ENCODE measurements at places on chromosomes 11 and 22. TPM values are rescaled to one million over a fixed set of nuclear protein-coding genes. Genes with fewer than 3 reads are reported as not detected.

SERPING1 gene
- 55.8 TPM for total RNA-seq

APOL1 gene
- 16.7 TPM for total RNA-seq

TREH gene
- total RNA-seq = not detected

ANO9 gene
- total RNA-seq = not detected

DNA sequence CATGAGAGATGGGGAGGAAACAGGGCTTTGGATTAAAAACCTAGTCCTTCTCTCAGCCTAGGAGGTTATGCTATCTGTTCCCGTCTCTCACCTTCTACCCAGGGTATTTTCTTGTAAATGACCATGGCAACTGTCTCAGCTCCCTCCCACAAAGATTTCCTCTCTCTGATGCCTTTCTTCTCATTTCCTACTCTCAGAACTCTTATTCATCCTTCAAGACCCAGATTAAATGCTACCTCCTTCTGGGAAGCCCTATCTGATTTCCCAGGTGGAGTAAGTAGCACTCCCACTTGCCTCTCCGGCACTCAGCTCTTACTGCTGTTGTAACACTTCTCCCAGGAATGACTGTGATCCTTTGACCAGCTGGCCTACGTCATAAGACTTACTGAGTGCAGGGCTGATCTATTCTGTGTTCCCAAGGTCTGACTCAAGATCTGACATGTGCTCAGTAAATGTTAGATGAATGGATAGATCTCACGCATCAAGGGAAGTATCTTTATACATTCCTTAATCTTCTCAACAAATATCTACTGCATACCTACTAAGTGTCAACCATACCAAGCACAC is 175.0 kb downstream of the TENM4 start:
- DNase-seq = no peak

DNA sequence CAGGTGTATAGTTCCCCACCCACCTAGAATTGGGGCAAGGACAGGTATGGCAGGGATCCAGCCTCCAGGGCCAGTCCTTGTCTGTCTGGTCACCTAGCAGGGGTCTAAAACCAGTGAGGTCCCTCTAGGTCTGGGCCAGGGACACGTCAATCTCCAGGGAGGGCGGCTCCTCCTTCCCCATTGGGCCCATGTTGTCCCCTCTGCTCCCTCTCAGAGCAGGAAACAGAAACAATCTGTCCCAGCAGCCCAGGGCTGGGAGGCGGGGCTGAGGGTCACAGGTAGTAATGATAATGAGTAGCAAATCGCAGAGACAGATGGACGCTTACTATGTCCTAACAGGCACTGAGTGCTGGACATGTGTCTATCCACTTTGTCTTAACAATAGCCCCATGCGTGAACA is 22.8 kb upstream of the SYT7 start:
- DNase-seq = no peak

- no peak for DNase-seq
Observed at GRCh38 chr11:126469311-126469710, 113.8 kb downstream of the ST3GAL4 start.

DNA sequence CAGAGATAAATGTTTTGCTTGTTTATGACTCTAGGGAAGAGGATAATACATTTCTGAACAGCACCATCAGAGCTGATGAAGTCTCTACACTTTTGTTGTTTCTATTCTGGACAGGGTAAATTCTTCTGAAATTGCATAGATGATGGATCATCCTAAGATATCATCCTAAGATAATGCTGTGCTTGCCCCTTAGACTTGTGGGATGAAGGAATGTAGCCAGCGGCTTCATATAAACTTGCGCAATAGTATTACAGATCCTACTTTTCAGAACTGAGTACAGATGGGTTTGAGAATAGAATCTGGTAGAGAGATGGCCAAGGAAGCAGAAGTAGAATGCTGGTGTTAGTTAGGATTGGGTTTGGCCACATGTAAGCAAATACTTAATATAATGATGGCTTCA is 61.0 kb downstream of the NCAM1 start:
- DNase-seq = no peak

DNA sequence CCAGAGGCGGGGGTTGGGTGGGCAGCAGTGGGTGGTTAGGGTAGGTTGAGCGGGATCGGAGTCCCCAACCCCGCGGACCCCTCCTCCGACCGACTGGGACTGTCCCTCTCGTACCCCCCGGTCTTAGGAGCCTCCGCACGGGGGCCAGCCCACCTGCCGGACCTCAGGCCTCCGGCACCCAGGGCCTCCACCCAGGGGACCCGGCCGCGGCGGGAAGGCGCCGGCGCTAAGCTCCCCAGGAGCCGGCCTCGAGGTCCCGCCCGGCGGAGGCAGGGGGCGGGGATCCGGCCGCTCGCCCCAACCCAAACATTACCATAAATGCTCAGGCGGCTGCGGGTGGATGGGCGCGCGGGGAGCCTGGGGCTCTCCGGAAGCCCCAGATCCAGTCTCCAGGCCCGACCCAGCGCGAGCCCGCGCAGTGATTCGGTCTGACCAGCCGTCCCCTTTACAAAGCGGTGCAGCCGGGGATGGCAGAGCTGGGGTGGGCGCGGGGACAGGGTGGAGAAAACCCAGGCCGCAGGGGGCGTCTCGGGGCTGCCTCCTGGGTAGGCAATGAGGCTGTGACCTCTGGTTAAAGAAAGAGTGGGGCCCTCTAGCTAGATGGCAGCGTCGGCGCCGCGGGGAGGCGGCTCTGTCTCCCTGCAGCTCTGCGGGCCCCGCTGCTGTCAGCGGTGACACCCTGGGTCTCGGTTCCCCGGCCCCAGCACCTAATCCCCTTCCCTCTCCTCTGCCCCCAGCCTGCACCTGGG is 4.0 kb upstream of the MCAM start:
- DNase-seq = peak; percentile 80

DNA sequence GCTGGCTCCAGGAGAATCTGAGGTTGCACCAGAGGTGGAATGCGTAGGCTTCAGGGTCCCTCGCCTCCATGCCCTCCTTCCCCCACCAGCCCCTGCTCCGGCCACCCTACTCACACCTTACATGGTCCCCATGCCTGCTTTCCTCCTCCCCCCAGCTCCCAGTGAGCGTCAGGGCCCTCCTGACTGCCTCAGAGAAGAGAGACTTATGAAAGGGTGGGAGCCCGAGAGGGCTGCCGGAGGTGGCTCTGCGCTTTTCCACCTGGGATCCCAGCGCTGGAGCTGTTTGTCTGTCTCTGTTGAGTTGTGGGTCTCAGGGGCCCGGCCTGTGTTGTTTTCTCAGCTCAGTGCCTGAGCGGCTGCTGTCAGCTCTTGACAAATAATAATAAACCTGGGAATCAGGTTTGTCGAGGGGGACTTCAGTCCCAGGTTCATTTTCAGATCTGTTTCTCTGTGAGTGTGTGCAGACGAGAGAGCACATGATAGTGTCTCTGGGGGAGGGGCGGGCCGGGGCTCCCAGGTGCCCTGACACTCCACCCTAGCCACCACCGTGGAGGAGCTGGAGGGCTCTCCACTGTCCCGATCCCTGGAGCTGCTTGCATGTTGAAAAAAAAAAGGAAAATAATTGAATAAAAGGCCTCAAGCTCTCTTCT is 153.7 kb downstream of the FEZ1 start:
- no peak for DNase-seq

GRCh38 chr22:37472418-37473006 is 13.7 kb downstream of the MFNG start:
- no peak for DNase-seq

- DNase-seq = no peak
Observed at GRCh38 chr11:71119656-71120269, 132.6 kb downstream of the SHANK2 start.

DNA sequence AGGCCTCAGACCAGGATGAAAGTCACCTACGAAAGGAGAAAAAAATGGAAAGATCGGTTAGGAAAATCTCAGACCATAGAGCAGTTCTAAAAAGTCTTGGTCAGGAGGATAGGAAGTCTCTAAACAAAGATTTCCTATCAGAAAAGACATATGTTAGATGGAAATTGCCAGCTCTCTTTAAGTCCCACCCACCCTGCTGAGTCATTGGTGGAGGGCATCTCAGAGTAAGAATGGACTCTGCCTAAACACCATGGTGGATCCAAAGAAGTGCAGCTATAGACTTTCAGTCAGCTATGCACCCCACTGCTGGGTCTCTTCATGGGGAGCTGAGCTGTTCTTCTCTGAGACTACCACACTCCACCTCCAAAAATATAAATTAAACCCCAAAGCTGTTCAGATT is 3.7 kb downstream of the OR8B2 start:
- DNase-seq = no peak

DNA sequence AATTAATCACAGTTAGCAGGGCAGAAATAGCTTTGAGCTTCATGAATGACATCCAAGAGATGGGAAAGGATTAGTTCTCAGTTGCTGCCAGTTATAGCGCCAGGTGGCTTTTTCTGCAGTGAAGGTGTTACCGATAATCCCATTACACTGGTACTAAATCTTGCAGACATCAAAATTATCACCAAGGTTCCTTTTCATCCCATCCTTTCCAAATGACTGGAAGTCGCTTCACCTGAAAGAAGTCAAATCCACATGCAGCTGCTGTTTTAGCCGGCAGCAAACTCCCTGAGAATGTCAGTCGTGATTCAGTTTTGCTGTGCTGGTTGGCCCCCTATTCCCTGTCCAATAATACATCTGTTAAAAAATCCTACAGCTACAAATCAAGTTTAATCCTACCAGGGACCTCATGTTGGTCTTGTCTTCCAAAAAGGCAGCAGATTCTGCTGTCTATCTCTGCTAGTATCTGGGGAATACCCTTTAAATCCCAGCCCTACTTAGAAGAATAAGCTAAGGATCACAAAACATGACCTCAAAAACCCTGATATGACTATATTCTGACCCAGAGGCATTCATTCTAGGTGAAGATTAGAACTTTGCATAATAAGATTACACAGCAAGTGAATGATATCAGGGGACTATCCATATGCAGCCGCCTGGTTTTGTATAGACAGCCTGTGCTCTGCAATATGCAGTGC is 31.7 kb downstream of the IMMP1L start:
- DNase-seq = no peak

- no peak for DNase-seq
Observed at GRCh38 chr11:44351006-44351660, 41.2 kb upstream of the ALX4 start.

DNA sequence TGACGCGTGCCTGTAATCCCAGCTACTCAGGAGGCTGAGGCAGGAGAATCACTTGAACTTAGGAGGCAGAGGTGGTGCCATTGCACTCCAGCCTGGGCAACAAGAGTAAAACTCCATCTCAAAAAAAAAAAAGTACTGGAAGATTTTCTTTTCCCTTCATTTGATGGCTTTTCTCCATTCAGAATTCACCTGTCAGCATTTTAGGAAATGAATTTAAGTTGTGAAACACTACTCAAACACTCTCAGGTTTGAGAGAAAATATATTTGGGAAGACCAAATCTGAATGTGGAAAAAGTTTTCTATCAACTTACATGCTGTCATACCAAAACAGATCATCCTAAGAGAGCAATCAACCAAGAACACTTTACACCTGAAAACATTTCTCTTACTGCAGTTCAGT is 2.7 kb downstream of the EIF4ENIF1 start:
- DNase-seq = no peak

DNA sequence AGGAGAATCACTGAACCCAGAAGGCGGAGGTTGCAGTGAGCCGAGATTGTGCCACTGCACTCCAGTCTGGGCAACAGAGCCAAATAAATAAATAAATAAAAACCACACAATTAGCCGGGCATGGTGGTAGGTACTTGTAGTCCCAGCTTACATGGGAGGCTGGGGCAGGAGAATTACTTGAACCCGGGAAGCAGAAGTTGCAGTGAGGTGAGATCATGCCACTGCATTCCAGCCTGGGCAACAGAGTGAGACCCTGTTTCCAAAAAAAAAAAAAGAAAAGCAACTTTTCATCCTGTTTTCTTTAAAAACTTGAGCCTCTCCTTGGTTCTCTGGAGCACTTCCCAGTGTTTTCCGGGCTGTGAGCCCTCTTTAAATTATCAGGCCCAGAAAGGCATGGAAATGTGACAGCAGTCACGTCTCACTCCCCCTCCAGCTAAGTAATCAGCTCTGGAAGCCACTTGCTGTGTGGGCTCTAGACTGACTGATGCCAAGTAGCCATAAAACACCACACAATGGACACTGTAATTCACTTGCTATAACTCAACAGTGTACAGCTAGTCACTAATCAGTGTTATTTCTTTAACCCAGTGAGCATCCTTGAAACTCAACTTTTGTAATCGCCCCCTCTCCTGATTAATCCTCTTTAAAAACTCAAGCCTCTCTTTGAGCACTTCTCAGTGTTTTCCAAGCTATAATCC is 13.0 kb upstream of the MCHR1 start:
- DNase-seq = no peak

GRCh38 chr22:35021161-35021560 is 44.8 kb upstream of the ISX start:
- DNase-seq = no peak

DNA sequence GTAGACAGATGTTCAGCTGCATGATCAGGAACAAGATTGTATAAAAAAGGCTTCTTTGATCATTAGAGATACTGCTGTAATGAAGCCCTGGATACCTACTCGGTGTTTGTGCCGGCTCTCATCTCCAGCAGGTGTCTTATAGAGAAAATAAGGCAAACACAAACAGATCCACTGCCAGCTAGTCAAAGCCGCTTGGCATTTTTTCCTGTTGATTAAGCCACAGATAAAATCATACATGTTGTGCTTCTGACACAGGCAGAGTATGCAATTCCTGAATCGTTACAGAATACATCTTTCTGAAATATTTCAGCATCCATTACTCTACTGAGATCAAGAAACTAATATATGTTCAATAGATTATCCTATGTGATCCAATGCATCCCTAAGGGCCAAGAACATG is 206.9 kb downstream of the CADM1 start:
- no peak for DNase-seq

DNA sequence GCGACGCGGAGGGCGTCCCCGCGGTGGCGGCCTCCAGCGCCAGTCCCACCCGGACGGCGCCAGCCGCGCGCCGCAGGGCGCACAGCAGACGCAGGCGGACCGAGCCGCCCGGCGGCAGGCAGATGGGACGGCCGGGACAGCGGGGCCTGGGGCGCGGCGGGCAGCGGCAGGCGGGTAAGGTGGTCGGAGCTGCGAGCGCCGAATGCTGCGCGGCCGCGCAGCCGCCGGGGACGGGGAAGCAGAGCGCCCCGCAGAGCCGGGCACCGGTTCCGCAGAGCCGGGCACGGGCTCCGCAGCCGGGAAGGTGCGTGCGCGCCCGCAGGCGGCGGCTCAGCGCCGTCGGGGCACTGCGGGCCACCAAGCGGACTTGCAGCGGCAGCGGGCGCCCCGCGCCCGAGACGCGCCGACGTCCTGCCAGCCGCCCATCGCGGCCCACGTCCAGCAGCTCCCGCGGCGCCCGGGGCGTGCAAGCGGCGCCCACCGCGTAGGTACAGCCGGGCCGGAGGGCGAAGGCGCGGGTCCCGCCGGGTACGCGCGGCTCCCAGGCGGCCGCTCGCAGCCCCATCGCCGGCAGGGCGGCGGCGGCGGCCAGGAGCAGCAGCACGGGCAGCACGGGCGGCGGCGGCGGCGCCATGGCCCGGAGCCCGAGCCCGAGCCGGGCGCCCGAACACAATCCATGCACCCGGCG is 739 bp downstream of the CELSR1 start:
- DNase-seq = no peak

Data from heart right ventricle (tissue), 16 donors.